ENCODE measurements at places on chromosomes 6 and 20. TPM values are rescaled to one million over a fixed set of nuclear protein-coding genes. Genes with fewer than 3 reads are reported as not detected.

- no peak for DNase-seq
These were observed 4.9 kb downstream of the RIMS4 start for GRCh38 chr20:44805335-44805978.

- DNase-seq = no peak
These were observed 11.1 kb upstream of the SLC22A23 start for GRCh38 chr6:3467996-3468395.

- DNase-seq = no peak
These were observed 68.6 kb upstream of the FBXL4 start for GRCh38 chr6:99016355-99016754.

Gene GLO1
- polyA plus RNA-seq = 94.0 TPM
